A549 (cell line): ENCODE measurements at places on chromosomes 7 and 10.

- peak; percentile 73 for DNase-seq
Observed at GRCh38 chr7:4641667-4642467, 40.2 kb upstream of the FOXK1 start.

GRCh38 chr10:93261961-93262610 lies 188.4 kb downstream of the CYP26A1 start:
- DNase-seq: no peak

GRCh38 chr7:144777005-144777839 lies 58.6 kb downstream of the TPK1 start:
- DNase-seq: no peak

GRCh38 chr10:123241391-123242141 lies 87.4 kb downstream of the BUB3 start:
- no peak for DNase-seq
